ENCODE measurements at places on chromosomes 6 and 20. TPM values are rescaled to one million over a fixed set of nuclear protein-coding genes. Genes with fewer than 3 reads are reported as not detected.
A peak's percentile ranks its signal among the peaks of the same experiment; 100 is the strongest.

Gene ZNF831
- total RNA-seq = under 0.01 TPM

Gene SLC35D3
- total RNA-seq = not detected

Gene ABHD12
- total RNA-seq = 38.2 TPM

Gene SMPDL3A
- total RNA-seq = 6.3 TPM

- DNase-seq = peak; percentile 77
Observed at GRCh38 chr6:90296341-90297114, at the start of gene BACH2. Gene BACH2, minus strand, starts transcription at chr6:90296843. Its CDS starts 287,999 bp downstream, at chr6:90008844.

- DNase-seq = no peak
Observed at GRCh38 chr20:43372051-43372450, 85.6 kb upstream of the SRSF6 start.

DNA sequence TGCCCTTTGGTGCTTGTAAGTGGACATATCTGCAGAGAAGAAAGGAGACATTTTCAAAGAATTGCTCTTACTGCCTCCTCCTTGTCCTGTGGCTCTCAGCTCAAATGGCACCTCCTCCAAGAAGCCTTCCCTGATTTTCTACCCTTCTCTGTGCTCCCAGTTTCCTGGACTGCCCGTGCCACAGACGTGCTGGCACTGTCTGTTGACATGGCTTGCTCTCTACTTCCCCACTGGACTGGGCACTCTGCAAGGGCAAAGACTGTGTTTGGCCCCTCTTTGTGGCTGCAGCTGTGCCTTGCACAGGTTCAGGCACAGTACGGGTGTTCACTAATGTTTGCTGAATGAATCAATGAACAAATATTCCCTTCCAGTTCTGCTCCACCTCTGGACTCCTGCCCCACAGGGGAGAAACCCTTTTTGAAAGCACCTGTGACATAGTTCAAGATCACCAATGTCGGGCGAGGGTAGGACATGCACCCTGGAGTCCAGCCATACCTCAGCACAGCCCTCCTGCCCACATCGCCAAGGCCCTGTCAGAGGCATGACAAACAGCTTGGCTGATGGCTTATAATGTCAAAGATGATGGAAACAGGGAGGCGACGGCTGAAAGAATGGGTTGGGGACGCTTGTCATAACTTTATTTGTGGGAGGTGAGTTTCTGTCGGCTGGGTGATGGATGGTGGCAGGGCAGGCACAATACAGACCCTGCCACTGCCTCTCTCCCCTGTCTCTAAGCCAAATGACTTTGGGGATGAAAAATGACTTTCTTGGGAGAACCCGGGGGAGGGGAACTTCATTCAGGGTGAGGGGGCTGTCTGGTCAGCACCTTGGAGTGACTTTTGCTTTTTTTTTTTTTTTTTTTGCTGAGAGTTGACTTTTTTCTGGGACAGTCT is 15.6 kb upstream of the CTNNBL1 start:
- DNase-seq = no peak

GRCh38 chr20:17848249-17849048 is 120.1 kb downstream of the SNX5 start:
- DNase-seq = no peak

- no peak for DNase-seq
Observed at GRCh38 chr6:74579794-74580193, 626.1 kb downstream of the COL12A1 start.

DNA sequence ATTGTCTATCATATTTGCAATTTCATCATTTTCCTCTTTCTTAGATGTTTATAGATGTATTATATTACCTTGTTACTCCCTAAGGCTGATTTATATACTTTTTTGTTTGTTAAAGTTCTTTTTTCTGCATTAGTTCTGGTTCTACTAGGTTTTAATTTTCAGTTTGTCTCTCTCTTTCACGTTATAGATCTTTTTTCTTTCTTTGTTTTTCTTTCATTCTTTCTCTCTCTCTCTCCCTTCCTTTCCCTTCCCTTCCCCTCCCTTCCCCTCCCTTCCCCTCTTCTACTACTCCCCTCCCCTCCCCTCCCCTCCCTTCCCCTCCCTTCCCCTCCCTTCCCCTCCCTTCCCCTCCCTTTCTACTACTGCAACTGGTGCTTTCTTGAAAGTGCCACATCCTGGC is 345.3 kb downstream of the CENPW start:
- DNase-seq = no peak
